ENCODE measurements at places on chromosomes 1 and 21.

GRCh38 chr1:93296555-93297154, 49.1 kb upstream of the DR1 start:
- DNase-seq = no peak

DNA sequence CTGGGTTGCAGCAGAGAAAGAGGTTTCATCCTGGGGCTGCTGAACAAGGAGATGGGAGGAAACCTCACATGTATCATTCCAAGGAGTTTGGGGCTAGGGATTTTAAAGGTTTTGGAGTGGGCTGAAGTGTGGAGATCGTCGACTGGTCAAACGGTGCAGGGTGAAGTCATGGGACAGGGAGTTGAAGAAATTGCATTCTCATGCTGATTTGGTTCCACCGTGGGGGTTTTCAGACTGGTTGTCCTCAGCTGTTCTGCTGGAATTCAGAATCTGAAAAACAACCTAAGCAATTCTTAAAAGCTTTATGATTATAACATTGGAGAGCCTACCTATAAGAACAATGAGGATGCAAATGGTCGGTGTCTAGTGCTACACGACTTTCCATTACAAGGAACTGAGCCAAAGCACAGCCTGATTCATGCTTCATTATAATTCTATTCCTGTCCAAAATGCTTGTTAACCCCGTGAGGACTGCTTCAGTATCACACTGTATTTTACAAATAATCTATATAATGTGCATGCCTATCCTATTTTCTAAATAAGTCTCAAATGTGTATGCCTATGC, 242.7 kb downstream of the TM2D1 start:
- DNase-seq = no peak

DNA sequence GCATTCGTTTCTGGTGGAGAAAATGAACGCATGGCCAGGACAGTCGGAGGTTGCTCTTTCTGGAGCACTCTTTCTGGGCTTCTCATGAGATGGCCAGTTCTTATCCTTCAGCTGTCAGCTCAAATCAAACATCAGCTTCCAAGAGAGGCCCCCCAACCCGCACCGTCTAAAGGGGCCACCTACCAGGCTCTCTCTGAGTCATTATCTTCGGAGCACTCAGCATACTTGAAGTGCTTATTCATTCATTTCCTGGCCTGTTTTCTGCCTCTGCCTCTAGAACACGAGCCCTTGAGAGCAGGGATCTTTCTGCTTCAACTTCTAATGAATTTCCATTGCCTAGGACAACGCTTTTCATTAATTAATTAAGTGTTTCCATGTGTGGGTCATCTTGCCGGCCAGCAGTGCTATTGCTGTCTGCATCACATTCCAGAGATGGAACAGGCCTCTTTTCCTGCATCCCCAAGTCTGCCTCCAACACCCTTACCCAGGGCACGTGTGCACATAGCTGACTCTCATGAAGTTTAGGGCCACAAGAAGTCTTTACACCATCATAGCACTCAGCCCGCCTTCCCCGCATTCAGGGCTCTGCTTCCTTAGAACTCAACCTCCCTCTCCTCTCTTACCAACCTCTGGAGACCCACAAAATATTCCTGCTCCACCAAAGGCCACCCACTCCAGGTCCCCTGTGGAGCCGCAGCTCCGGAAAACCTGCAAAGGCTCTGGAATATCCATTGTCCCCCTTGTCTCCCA, 52.1 kb upstream of the LAPTM5 start:
- peak; percentile 31 for DNase-seq

DNA sequence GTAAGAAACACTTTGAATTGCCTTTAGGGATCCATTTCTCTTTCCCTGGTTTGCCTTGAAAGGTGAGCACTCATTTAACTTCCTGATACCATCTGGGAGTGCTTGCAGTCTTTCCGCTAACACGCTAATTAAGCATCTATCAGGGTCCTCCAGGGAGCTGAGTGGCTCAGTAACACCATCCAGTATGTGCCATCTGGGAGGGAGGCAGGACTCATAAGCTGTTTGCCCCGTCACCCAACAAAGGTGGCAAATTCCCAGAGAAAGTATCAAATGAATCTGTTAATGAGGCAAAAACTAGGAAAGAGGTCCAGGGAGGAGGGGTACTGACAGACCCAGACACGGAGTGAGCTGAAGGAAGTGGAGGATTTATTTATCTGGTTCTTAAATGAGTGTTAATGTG, 430.9 kb downstream of the HLX start:
- DNase-seq = no peak

DNA sequence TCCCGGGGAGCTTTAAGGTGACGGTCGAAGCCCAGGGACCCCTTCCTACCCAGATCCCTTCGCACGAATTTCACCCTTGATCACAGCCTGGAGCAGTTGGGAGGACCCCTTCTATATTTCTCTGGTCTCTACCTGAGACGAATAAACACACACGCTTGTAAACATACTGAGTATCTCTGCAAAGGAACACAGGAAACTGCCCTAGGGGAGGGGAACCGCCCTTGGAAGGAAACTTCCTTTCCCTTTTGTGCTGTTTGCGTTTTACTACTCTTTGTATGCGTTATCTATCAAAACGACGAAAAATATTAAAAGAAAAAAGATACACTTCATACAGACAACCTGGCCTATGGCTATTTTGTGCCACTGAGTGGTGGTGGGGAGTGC, 750 bp downstream of the NECAP2 start:
- no peak for DNase-seq

GRCh38 chr1:4224684-4225467, 324.8 kb upstream of the C1orf174 start:
- DNase-seq = no peak

- no peak for DNase-seq
Measured at GRCh38 chr1:54836594-54836993, 35.5 kb upstream of the TTC22 start.

GRCh38 chr21:34544032-34544496, 32.1 kb upstream of the KCNE1 start:
- no peak for DNase-seq

- peak; percentile 67 for DNase-seq
Measured at GRCh38 chr1:12447849-12448312, 170.1 kb downstream of the DHRS3 start.

DNA sequence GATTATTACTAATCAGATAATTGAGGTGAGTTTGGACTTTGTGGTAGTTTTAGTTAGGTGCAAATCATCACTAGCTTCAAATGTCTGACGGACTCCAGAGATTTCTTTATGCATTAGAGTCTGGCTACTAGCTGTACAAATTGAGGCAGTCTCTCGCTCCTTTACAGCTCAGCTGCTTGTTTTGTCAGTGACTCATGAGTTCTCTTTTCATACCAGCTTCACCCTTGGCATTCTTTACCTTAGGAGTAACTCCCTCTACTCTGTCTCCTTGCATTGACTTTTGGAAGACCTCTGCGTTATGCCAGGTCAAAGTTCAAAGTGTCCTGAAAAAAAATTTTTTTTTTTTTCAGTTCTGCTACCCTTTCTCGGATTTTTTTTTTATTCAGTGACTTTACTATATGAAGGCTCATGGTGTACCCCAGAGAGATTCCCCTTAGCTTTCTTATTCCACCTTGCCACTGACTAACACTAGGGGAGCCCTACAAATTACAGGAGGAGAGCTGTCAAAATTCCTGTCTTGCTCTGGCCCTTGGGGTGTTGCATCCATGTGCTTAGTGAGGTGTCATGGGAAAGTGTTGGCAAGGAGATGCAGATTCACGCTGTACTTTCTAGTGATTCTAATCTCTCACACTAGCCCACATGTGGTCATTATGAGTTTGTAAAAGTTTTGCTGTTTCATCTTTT, 576.6 kb downstream of the ADGRL2 start:
- DNase-seq = no peak

DNA sequence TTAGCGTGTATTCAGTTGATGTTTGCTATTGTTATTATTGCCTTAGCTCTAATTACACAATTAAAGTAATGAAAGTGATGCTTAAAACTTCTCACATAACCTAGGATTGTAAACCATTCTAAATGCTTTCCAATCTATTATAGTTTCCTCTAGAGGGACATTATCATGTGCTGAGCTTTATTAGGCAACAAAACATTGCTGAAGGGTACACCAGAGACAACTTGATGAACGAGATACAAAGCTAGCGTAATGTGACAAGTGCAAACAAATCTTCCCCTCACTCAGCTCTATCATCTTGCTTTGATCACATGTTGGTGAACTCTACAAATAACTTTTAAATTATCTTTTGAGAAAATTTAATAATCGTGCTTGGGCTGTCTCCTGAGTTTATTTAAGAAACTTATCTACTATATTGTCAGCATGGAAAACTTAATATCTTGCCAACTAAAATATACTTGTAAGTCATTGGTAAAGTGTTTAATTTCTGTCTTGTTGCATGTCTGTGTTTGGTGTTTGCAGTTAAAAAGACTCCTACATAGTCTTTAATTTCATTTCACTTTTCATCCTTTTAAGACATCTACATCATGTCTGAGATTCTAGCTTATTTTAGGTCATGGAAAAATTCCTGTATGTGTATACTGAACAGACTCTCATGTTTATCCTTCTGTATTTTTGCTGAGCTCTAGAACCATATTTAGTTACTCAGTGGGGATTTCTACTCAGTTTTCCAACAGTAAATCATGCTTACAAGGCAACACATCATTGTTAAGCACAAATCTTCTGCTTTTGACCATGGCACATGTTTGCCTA, 104.2 kb upstream of the ADAMTS5 start:
- no peak for DNase-seq

GRCh38 chr21:28554660-28555475, 437.8 kb downstream of the LTN1 start:
- no peak for DNase-seq

GRCh38 chr21:45029948-45030681, 44.3 kb upstream of the ADARB1 start:
- DNase-seq = no peak

- DNase-seq = no peak
Measured at GRCh38 chr1:41927118-41927517, 8.4 kb upstream of the HIVEP3 start.

DNA sequence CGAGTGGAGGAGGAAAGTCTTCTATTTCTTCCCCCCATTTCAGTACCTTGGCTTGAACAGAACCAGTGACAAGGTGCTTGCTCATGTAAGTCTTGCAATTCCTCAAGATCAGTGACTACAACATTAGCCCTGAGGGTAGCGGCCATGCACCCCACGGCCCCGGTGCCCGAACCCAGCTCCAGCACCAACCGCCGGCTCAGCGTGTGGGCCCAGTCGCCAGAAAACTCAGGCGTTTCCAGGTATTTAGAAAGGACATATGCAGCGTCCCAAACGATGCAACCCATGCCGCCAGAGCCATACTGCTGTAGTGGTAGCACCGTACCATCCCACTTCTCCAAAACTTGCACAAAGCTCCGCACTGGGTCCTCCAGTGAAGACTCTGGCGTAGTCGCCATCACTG, 11.2 kb upstream of the MANEAL start:
- DNase-seq = no peak

GRCh38 chr1:212218065-212218464, 67.1 kb upstream of the PPP2R5A start:
- no peak for DNase-seq

DNA sequence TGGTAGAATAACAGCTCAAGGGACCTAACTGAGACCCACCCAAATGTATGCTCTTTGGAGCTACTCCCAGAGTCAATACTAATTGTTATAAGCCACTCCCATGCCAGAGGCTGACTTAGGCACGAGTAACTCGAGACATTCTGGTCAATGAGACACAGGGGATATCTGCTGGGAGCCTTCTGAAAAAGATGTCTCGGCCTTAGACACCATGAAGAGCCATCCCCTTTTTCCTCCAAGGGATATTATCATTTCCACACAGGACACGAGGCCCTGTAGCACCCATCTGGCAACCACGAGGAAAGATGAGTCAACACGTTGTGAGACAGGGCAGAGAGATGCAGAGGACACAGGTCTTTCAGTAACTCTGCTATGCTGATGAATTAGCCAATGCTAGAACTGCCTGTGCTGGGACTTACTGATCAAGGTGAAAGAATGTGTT, 30.7 kb downstream of the ITPKB start:
- peak; percentile 82 for DNase-seq

DNA sequence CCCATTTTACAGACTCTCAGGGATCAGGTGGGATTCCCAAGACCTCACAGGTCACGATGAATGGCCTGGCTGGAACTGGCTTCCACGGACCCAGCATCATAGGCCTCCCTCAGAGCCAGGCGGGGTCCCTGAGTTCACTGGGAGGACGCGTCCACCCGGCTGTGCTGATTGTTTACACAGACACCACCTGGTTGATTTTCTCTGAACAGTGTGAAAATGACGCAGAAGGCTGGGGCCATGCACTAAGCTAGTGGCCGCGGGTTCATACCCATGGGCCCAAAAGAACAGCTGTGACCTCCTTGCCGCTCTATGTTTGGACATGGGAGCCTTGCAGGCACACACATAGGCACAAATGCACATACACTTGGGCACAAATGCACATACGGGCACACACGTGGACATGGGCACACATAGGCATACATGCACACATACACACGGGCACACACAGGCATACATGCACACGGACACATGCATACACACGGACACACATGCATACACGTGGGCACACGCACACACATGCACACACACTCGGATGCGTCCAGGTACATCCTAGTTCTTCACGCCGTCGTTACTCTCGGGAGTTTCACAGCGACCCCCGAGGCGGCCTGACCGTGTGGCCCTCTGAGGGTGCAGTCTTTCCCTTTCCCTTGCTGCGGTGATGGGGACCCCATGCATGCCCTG, 23.2 kb downstream of the CSTB start:
- no peak for DNase-seq

DNA sequence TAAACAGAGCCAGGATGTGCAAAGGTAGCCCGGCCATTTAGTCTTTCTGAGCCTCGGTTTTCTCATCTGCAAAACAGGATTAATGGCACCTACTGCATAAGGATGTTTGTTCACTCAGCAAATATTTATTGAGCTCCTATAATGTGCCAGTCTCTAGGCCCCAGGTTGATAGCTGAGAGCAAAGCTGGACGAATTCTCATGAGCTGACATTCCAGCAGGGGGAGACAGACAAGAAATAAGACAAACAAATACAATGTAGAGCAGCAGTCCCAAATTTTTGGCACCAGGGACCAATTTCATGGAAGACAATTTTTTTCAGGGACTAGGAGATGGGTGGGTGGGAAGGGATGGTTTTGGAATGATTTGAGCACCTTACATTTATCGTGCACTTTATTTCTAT, 74.3 kb upstream of the PAX7 start:
- DNase-seq = peak; percentile 3

DNA sequence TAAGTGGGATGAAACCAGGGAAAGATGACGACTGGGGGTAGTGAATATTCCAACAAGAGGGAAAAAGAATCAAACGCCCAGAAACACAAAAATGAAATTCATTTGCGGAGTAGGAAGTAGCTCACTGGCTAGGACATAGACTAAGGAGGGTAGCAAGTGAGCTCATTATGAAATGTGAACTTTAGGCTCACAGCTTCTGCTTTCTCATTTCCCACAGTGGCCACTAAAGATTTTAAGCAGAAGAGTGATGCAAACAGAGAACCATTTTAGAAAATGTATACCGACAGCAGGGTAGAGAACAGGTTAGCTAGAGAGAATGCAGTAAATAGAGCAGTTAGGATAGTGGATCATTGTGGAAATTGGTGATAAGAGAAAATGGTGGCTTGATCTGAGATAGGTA, 3.5 kb downstream of the CD48 start:
- DNase-seq = no peak

DNA sequence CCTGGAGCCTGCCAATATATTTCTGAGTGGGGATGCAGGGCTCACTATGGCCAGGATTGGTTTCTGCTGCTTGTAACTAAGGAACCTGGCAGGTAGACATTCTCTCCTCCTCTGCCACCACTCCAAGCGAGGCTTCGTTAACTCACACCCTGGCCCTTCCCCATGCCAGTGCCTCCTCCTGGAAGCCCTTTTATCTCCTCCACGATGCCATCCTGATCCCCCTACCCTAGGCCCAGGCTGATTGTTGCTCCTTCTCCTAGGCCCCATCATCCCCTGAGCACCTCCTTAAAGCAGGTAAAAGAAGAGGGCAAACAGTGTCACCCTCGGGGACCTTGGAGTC, 118.5 kb downstream of the DMRTB1 start:
- DNase-seq = no peak

All from GM04504 (cell line).